ENCODE measurements at places on chromosomes 4 and X.

DNA sequence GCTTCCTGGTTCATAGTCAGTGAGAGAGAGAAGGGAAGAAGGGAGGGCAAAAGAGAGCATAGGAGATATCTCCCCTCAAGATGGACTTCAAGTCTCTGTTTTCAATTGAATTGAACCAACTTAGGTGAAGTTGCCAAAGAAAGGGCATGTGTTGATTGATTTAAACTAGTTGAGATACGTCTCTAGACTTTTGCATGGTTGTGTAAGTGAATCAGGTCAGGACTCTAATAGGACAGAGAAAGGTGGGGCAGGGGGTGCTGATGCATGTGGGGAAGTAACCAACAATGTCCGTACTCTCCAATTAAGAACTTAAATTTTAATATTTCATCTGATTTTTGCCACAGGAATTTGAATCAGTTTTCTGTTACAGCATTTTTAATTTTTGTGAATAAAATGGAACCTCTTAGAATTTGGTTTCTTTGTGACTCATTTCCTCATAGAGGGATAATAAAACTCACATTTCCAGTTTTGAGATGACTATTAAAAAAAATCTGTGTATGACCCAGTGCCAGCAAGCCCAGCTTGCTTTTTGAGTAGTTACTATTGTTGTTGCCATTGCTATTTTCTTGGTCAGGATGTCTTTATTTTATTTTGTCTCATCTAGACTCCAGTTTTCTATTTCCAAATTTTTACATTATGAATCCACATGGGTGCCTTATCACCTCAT is 37.3 kb downstream of the SLIT2 start:
- DNase-seq, result no peak

- DNase-seq, result no peak
Measured at GRCh38 chr4:35926788-35927187, 317.5 kb downstream of the ARAP2 start.

DNA sequence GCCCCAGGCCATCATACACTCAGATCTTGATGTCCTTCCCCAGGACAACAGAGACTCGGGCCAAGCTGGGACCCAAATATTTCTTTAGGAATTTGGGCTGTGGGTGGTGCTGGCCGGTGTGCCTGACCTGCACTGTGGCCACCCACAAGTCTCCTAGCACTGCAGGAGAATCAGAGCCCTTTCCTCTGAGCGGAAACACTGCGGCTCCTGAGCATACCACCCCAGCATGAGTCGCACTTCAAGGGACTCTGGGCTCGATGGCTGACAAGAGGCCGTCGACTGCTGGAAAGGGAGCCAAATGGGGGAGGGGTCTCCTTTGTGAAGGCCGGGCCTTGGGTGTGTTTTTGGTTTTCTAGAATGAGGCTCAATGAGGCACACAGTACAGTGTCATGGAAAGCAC is 13.0 kb upstream of the IRAK1 start:
- no peak for DNase-seq

DNA sequence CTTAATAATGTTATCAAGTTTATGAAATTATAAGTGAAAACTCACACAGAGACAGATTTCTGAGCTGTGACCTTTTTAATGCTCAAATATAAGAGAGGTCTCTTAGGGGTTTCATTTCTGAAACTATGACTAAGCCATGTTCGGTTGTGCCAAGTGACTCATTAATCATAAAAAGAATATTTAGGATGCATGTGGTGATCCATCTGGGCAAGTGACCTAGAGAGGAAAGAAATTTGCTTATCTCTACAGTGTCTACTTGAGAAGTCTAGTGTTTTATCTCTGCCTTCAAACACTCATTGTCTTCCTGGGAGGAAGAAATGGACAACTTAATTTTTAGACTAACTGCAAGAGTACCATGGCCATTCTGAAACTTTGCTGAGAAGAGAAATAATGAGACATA is 545.3 kb upstream of the GRID2 start:
- no peak for DNase-seq

DNA sequence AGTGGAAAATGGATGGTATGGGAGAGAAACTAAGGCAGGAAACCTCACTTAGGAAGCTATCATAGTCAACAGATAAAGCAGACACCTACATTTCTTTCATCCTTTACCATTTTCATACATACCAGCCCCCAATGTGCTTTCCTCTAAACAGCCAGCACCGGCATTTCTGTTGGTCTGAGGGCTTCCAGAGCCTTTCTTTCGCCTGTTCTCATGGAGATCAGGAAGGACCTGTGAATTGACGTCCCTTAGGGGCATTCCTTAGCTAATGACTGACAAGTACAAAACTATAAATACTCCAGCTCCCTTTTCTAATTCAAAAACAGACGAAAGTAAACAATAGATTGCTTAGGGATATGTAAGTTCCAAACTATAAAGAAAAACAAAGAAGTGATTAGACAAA is 215.5 kb upstream of the CNKSR2 start:
- DNase-seq, result no peak

DNA sequence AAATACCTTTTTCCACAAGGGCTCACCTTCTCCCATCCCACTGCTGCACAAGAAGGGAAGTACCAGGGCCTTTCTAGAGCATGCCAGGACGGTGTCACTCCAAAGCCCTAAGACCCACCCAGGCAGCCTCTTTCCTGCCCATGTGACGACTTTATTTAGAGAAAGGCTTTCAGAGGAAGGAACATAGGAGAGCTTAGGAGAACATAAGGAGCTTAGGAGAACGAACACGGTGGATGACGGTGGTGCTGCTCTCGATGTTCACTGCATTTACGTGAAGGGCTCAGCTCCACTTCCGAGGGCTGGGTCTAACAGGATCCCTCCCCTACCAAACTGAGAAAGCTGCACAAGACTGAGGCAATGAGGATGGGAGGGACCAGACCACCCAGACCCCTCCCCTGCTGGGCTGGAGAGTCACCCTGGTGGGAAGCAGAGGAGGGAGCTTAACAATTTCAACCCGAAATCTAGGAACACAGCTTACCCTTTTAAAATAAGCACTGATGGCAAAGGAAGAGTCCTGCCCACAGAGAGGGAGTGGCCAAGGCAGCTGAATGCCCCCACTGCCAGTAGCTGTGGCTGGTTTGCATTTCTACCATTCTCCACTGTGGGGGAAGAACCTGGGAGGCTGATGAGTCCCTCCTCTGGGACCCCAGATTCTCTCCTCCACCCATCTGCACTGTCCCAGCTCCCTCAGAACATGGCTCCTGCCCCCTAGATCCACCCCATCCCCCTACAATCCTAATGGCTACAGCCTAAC is 29.8 kb downstream of the ZFYVE28 start:
- no peak for DNase-seq

GRCh38 chr4:141169391-141169790 is 36.1 kb upstream of the RNF150 start:
- DNase-seq, result no peak

GRCh38 chr4:189060104-189060503 is 880.6 kb upstream of the FRG1 start:
- no peak for DNase-seq

DNA sequence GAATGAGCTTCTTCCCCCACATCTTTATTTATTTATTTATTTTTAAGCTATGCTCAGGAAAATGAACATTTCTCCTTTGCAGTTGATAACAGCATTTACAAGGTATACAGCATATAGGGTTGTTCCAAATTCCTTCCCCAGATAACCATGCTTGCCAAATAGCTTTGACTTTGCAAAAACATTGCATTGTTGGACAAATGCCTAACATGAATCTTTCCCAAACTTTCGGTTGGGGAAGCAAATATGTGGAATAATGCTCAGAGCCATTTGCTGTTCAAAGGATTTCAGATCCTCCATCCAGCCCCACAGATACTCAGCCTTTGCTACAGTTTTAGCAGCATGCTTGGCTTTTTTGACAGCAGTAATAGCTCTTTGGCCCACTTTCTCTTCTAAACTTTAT is 127.2 kb upstream of the AGA start:
- DNase-seq, result no peak

DNA sequence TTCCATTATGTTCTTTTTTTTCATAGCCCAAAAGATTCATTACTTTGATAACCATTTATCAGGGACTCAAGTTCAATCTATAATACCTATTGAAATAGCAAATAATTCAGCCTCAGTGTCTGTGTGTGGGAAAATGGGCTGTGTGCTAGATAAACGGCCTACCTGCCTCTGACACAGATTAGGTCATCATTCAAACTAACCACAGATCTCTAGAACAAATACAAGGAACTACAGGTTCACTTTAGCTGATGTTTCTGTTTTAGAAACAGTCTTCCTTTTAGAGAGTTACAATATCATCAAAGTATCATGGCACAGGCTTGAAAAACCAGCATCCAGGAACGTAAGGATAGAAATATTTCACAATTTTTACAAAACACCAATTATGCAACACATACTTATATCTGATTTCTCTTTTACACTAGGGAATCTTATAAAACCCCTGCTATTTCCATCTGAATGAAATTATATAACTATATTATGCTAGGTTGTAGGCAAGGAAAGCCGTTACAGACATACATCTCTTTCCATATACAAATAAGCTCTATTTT is 56.6 kb upstream of the MAB21L2 start:
- no peak for DNase-seq

- no peak for DNase-seq
Measured at GRCh38 chr4:153218961-153219360, 14.7 kb downstream of the TRIM2 start.

DNA sequence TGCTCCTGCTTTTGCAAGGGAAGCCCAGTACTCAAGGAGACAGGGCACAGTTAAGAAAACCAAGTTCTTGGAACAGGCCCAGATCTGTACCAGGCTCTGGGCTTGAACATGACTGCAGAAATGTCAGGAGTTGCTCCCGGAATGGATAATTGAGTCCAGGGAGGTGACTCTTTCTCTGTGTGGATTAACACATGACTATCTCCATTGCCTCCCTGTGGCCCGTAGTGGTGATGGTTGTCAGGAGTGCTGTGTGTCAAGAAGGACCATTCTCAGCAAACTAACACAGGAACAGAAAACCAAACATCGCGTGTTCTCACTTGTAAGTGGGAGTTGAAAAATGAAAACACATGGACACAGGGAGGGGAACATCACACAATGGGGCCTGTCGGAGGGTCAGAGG is 39.9 kb downstream of the CCKAR start:
- no peak for DNase-seq

- no peak for DNase-seq
Measured at GRCh38 chr4:10622728-10623127, 61.8 kb downstream of the CLNK start.

DNA sequence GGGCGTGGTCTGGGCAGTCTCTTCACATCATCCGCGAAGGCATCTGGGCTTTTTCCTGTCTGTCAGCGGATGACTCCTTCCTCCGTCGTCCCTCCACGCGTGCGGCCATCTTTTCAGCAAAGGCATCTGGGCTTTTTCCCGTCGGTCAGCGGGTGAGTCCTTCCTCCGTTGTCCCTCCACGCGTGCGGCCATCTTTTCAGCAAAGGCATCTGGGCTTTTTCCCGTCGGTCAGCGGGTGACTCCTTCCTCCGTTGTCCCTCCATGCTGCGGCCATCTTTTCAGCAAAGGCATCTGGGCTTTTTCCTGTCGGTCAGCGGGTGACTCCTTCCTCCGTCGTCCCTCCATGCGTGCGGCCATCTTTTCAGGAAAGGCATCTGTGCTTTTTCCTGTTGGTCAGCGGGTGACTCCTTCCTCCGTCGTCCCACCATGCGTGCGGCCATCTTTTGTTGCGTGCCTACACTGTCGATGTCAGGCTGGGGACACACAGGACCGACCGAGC is 12.3 kb upstream of the TMEM271 start:
- no peak for DNase-seq

DNA sequence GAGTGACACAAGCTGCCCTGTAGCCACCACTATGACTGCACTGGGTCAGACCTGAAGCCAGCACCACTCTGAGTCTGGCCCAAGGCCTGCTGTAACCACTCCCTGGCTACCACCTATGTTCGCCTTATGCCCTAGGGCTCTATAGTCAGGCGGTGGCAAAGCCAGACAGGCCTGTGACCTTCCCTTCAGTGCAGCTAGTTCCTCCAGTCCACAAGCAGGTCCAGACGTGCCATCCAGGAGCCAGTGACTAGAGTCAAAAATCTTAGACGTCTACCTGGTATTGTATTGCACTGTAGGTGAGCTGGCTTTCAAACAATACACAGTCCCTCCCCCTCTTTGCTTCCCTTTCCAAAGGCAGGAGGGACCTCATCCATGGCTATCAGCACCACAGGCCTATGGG is 54.0 kb upstream of the RNF128 start:
- no peak for DNase-seq

- DNase-seq, result no peak
Measured at GRCh38 chrX:154979629-154980028, 42.9 kb downstream of the F8 start.

- no peak for DNase-seq
Measured at GRCh38 chrX:1734806-1735205, 119.9 kb downstream of the ASMT start.

- DNase-seq, result no peak
Measured at GRCh38 chr4:149031399-149031798, 589.2 kb upstream of the NR3C2 start.

GRCh38 chr4:2572866-2573265 is 36.4 kb downstream of the FAM193A start:
- no peak for DNase-seq

GRCh38 chrX:25001808-25002660 is 13.7 kb downstream of the ARX start:
- DNase-seq, result no peak

DNA sequence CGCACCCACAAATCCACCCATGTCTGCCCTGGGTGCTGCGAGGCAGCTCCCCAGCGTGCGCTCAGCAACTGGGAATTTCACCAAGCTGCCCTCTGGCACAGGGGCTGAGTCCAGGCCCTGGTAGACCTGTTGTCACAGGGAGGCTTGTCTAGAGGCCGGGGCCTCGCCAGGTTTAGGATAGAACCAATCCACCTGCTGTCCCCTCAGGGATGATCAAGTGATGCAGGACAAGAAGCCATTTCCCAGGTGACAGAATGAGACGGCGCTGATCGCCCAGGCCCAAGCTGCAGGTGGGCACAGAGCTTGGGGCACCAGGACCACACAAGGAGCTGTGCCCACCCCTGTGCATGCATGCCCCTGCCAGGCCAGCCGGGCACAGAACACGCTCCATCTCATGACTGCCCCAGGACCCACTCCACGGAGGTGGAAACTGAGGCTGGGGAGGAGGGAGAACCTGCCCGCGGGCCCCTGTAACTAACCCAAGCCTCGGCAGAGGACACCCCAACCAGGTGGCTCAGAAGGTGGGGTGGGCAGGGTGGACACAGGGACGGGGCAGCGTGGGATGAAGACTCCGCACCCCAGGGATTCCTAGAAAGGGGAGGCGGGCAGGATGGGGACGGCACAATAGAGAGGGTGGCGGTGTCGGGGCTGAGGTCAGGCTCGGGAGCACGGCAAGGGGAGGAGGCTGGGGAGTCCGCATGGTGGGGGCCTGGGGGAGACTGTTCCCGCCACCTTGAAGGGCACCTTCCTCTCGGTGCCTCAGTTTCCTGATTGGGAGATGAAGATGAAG is 78.0 kb downstream of the ZFYVE28 start:
- DNase-seq, result no peak

DNA sequence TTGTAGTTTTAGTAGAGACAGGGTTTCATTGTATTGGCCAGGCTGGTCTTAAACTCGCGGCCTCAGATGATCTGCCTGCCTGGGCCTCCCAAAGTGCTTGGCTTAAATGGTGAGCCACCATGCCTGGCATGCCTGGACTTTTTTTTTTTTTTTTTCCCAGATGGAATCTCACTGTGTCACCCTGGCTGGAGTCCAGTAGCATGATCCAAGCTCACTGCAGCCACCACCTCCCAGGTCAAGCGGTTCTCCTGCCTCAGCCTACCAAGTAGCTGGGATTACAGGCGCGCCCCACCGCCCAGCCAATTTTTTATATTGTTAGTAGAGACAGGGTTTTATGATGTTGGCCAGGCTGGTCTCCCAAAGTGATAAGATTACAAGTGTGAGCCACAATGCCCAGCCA is 8.4 kb downstream of the UBE2K start:
- DNase-seq, result peak; percentile 52

Data from gastrocnemius medialis (tissue), 4 donors.